SW480 (cell line): ENCODE measurements at places on chromosomes 5 and 9.

DNA sequence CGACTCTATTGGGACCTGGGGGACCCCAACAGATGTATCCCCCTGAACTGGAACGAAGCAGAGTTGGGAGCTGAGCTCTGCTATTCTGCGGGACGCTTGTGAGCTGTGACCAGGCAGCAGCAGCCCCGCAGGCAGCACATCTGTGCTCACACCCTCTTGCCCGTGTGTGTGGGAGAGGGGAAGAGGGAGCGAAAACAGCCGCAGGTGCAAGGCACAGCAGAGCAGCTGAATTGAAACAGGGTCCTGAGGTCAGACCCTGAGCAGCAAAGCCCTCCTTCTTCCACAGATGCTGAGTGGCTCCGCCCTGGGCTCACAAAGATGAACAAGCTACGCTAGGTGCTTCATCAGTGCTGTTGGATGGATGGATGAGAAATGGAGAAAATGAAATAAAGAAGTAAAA is 198.7 kb downstream of the HSPA4 start:
- no peak for DNase-seq

DNA sequence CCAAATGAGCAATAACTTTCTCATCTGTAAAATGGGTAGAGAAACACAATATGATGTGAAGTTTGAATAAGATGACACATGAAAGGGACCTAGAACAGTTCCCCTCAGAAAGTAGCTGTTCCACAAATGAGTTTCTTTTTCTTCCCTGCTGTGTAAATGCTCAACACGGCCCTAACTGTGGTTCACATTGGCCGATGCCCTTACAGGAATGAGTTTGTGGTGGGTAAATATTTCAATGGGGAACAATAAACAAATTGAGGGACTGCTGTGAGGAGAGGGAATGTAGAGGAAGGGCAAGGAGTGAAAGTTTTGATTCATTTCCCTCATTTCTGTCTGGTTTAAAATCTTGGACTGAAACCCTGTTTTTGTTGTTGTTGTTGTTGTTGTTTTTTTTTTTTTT is 12.8 kb downstream of the C6 start:
- no peak for DNase-seq

GRCh38 chr5:109628591-109628990 is 61.1 kb upstream of the MAN2A1 start:
- no peak for DNase-seq

GRCh38 chr5:132812781-132813598 is at the start of gene SOWAHA:
SOWAHA (plus strand) TSS chr5:132813302; CDS start chr5:132813622, 320 bp downstream.
- DNase-seq, result peak; percentile 61

DNA sequence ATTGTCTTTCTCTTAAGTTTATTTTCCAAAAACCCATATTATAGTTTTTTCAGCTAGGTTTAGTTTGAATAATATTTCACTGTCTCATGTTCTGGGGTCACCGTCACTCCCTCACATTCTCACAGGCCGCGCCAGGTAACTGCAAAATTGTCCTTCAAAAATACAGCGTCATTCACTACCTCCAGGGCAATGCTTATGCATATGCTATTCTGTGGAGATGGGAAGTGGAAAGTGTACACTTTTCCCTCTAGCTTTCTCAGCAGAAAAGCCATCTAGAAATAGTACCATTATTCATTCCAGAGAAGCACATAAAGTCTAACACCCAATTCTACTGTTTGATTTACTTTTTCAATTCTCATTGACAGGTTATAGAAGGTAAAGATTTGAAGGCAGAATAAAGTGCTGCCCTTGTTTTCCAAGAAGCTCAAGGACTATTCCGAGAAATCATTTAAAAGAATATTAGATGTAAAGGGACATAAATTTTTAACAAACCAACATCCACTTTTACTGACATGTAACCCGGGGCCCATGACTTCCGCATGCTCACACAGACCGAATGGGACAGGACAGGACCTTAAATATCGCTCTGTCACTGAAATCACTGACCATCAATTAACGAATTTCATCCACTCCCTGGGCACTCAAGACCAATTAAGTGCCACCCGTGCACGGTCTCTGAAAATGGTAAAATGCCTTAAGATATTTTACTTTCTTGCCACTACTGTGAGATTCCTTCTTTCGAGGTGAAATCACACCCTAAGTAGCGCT is 720 bp downstream of the NUDT12 start:
- peak; percentile 26 for DNase-seq
